ENCODE measurements at places on chromosomes 13 and 19.
A peak's percentile ranks its signal among the peaks of the same experiment; 100 is the strongest.

GRCh38 chr13:113879017-113879416, 15.1 kb upstream of the GAS6 start:
- DNase-seq: no peak

DNA sequence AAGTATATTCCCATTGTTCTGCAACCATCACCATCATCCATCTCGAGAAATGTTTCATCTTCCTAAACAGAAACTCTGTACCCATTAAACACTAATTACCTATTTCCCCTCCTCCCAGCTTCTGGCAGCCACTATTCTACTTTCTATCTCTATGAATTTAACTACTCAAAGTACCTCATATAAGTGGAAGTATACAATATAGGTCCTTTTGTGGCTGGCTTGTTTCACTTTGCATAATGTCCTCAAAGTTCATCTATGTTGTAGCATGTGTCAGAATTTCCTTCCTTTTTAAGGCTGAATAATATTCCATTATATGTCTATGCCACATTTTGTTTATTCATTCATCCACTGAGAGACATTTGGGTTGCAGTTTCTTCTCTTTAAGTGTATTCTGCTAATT, 159.4 kb downstream of the KCNRG start:
- no peak for DNase-seq

GRCh38 chr19:31470229-31470939, 121.1 kb upstream of the TSHZ3 start:
- DNase-seq: no peak

DNA sequence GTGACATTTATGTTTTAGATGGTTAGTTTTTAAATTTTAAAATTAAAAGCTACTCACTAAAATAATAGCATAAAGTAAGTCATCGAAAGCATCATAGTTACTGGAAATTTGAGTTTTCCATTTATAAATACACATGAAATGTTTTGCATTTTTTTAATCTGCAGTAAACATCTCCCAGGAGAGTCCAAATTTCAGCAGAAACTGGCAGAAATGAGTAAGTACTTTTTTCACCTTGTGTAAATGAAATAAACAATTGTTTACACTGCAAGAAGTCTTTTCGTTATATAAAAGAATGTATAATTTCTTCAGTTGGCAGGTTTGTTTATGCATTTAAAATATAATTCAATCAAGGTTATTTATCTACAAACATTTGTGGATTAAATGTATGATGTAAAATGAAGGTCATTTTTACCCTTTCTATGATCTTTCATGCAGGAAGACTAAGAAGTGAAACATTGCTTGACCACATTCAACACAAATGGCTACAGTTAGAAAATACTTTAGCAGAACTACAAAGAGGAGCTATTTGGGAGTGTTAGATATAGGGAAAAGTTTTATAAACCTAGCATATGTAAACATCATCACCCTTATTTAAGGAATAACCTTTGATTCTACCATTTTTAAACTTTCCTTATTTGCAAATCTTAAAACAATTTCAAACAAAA, 55.6 kb downstream of the RCBTB2 start:
- DNase-seq: peak; percentile 64

DNA sequence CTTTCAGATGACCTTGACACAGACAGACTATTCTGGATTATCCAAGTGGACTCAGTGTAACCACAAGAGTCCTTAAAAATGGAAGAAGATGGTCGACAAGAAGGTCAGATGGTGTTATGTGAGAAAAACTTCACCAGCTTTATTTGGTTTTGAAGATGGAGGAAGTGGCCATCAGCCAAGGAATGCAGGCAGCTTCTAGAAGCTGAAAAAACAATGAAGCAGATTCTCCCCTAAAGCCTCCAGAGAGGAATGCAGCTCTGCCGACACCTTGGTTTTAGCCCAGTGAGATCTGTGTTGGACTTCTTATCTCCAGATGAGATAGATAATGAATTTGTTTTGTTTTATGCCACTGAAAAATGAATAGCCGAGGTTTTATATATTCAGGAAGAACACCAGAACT, 501.5 kb downstream of the DCT start:
- DNase-seq: no peak

GRCh38 chr13:30143666-30144400, 163.5 kb downstream of the KATNAL1 start:
- peak; percentile 5 for DNase-seq

DNA sequence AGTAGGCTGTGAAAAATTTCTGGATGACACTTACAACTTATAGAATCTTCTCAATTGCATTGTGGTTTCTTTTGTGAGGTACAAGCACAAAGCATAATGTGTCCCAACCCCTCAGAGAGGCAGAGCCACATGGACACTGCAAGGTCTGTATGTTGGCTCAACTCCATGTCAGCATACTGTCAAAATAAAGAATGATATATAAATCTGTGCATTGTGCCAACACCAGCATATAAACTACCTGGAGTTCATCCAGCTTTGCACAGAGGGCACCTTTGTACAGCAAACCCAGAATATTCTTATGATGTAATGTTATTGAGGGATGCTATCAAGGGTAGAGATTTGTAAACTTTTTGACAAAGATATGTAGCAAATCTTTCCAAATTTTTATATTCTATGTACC, 1065.8 kb upstream of the MIR17HG start:
- no peak for DNase-seq

GRCh38 chr19:2811735-2812413, 7.8 kb upstream of the ZNF554 start:
- no peak for DNase-seq

DNA sequence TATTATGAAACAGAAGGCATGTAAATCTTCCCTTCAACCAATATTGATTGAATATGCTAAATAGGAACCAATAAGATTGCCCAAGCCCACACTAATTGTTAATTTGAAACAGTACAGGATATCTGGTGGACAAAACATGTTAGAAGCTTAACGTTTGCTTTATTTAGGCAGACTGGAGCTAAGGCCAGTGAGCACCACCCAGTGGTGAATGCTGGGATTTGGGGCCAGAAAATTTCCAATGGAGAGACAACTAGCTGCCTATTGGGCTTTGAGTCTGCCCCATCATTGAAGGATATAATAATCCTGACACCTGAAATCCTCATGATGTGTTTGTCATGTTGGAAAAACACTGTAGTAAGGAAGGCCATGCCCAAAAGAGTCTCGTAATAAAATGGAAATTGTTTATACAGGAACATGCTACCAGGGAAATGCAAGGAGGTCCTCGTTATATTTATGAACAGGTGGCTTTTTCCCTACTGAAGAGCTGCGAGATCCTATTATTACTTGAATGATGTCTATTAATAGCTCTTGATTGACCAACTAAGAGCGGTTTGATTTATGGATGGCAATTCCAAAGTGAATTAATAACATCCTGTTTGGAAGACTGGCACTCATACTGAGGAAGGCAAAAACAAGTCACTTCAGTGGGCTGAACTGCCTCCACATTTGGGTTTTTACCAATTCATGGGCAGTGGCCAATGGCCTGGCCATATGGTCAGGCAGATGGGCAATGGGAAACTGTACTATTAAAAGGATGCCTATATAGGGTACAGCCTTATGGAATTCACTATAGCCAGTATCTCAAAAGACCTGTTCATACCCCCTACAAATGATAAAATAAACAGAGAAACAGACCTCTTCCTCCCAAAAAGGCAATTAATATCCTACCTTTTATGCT, 8.7 kb downstream of the SIGLECL1 start:
- peak; percentile 82 for DNase-seq

DNA sequence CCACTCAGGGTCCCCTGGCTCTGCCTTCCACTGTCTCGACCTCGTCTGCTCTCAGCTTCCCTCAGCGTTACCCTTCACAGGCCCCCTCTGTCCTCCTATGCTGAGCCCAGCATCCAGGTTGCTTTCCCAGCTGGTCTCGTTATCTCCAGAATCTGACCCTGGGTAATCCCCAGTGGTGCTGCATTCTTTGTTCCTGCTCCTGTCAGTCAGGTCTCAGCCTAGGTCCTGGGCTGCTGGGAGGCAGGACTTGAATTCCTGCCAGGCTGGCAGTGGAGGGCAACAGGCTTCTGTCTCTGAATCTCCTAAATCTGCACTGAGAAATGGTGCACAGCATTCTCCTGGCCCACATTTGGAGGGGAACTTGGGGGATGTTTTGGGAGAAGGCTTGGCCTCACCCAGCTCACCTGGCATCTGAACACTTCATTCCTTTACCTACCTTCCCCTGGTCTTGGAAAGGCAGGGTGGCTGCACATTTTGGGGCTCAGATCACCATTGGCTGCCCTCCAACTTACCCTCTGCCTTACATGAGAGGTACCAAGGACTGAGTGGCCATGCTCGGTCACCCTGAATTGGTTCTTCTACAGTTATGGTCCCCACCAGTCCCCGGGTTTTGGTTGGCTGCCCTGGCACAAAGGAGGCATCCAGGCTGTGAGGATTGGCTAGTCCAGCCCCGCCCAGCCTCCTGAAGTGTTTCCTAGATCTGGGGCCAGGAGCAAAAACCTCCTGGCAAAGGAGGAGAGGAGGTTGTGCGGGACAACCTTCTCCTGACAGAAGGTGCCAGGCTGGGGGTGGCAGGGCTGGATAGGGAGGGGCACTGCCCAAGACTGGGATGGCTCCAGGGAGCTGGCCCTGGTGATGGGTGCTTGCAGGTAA, at the start of gene CYP4F8:
TSS of gene CYP4F8 (plus strand) at position 712 of the 873 bp plus-strand sequence. CDS start 399 bp downstream, outside the sequence.
- no peak for DNase-seq

DNA sequence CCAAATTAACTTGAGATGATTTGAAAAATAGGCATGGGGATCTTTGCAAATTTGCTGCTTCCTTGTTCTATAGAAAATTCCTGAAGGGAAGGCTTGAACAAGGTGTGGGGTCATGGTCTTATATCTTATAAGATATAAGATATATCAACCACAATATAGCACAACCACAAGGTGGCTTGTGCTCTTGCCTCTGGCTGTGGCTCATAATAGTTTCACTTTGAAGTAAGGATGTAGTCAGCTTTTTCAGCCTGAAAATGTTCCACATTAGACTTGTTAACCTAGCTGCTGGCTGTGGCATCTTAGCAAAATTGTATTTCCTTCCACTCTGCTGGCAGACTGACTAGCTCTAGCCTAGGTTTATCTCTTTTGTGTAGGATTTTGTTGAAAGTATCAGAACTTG, 169.7 kb downstream of the KLF5 start:
- DNase-seq: peak; percentile 8

GRCh38 chr13:43572656-43573360, 214.0 kb downstream of the ENOX1 start:
- no peak for DNase-seq

DNA sequence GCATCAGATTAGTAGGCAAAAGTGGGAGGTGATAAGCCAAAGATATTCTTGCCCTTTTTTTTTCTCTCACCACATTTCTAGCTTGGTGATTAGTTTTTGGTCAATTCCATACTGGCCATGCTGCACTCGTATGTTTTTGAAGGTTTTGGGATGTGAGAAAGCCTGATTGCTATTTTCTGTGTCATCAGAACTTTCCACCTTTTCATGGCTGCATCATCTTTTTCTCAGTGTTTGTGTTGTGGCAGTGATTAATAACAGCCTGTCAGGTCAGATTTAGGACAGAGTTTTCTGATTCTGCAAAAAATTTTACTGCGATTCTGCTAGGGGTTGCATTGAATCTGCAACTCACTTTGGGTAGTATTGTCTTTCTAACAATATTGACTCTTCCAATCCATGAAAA, 32.9 kb downstream of the PSG1 start:
- DNase-seq: no peak

DNA sequence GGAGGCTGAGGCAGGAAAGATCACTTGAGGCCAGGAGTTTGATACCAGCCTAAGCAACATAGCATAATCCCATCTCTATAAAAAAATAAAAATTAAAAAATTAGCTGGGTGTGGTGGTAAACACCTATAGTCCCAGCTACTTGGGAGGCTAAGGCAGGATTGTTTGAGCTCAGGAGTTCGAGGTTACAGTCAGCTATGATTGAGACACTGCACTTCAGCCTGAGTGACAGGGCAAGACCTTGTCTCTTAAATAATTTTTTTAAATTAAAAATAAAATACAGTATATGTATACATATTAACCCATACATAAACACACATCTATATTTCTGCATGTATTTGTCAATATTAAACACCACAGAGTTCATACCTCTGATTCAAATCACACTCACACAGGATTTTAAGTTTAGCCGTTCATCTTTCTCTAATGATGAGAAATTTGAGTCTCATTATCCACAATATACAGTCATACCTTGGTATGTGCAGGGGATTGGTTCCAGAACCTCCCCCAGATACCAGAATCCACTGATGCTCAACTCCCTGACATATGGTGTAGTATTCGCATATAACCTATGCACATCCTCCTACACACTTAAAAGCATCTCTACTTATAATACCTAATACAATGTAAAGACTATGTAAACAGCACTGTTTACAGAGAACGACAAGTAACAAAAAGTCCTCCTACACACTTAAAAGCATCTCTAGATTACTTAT, 44.7 kb downstream of the PSPC1 start:
- no peak for DNase-seq

DNA sequence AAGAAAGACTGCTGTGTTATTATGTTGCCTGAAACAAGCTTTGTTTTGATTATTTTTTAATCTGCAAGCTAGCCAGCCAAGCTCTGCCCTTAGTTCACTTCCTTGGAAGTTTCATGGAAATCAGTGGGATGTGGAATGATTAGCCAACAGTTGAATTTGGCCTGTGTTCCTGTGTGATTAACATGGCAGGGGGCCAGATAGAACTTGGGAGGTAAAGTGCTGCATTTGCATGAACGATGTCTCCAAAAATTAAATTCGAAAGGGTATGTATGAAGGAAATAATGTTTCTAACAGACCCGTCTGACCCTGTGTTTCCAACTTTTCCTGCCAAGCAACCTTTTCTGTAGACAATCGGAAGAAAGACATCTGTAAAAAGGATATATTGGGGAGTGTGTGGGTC, 32.2 kb downstream of the UFM1 start:
- DNase-seq: no peak

- DNase-seq: no peak
These were observed 34.0 kb downstream of the LRCH1 start for GRCh38 chr13:46586751-46587514.

DNA sequence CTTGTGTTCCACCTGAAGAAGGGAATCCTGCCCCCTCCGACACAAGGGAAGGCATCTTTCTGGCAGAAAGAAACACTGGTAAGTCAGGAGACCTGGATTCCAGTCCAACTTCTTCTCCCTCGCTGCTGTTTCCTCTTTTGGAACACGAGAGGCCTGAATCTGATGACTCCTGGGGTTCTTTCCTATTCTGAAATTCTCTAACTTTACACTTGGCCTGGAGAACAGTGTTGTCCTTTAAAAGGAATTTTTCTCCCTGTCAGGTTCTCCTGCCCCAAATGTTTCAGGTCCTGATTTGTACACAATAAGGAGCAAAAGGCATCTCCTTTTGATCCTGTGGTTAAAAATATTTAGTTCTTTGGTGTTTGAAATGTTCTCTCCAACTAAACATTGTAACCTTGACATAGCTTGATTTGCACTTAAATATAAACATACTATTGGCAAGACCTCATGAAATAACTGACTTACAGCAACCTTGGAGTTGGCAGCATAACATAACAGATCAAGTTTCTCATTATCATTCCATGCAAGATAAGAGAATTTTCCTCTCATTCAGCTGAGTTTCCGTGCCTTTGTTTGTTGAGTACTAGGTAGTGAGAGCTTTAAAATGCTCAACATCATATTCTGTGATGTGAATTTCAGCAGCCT, 244.8 kb downstream of the COG6 start:
- DNase-seq: no peak
